ENCODE measurements at places on chromosomes 7 and 10.
A peak's percentile ranks its signal among the peaks of the same experiment; 100 is the strongest.

- DNase-seq: no peak
These were observed 71.7 kb upstream of the ADAM12 start for GRCh38 chr10:126459878-126460481.

- DNase-seq: peak; percentile 73
These were observed at the start of gene MYO1G for GRCh38 chr7:44978511-44979366. TSS of gene MYO1G (minus strand) at chr7:44979015. CDS start at chr7:44978961, 54 bp downstream.

DNA sequence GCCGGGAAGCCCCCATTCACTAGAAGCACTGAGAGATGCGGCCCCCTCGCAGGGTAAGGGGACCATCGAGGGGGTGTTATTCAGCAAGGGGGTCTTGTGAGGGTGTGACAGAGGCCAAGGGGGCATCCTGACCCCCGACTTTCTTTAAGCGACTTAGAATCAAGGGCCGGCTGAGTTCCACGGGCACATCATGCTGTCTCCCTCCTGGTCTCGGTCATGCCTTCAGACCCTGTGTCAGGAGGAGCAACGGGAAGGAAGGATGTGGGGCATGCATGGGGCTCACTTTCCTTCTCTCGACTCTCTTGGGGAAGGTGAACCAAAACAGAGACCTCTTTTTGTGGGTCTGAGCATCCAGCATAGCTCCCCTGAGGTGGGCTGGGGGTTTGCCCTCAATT, 2.5 kb downstream of the ACSL5 start:
- DNase-seq: no peak

- no peak for DNase-seq
These were observed 1.0 kb upstream of the ENO4 start for GRCh38 chr10:116848032-116848943.

DNA sequence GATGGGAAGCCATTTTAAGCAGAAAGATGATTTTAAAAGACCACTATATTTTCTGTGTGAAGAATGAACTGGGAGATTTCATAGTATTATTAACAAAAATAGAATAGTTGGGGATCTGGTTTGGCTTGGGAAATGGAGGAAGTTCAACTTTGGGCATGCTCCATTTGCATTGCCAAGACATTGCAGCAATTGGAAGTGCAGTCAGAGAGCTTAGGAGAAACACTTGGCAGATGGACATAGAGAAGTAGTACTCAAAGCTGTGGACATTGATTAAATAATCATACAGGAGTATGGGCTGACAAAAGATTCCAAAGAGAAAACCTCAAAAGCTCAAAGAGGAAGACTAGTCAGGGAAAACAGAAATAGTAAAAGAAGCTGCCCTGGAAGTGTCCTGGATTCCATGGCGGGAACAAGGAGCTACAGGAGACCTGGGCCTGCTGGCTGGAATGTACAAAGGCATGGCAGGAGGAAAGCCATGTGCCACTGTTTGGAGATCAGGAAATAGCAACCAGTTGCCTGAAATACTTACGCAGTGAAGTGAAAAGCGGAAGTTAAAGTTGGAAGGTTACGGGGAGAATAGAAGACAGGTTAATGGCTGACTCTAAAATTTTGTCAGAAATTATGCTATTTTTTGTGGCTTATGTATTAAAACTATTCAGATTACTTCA, 93.6 kb upstream of the MXI1 start:
- DNase-seq: no peak

GRCh38 chr7:100808354-100808875, 18.9 kb downstream of the EPHB4 start:
- DNase-seq: no peak
